ENCODE measurements at places on chromosomes 16 and 17.

DNA sequence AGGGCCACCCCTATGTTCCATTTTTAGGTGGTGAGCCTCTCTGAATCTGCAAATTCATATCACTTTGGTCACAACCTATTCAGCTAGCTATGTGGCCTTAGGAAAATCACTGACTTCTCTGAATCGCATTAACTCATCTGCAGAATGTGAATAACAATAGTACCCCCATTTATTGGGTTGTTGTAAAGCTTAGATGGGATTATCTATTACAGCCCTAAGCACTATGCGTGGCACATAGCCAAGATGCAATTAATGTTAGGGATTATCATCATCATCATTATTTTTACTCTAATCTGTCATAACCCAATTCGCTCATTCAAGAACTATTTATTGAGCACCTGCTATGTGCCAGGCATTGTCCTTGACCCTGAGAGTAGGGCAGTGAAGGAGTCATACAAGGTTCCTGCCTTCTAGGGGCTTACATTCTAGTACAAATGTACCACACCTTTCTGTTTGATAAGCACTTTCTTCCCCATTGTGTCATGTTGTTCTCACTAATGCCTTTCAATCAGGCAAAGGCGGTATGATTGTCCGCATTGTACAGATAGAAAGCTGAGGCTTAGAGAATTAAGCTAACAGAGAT lies 38.5 kb downstream of the CHD9 start:
- DNase-seq: no peak

DNA sequence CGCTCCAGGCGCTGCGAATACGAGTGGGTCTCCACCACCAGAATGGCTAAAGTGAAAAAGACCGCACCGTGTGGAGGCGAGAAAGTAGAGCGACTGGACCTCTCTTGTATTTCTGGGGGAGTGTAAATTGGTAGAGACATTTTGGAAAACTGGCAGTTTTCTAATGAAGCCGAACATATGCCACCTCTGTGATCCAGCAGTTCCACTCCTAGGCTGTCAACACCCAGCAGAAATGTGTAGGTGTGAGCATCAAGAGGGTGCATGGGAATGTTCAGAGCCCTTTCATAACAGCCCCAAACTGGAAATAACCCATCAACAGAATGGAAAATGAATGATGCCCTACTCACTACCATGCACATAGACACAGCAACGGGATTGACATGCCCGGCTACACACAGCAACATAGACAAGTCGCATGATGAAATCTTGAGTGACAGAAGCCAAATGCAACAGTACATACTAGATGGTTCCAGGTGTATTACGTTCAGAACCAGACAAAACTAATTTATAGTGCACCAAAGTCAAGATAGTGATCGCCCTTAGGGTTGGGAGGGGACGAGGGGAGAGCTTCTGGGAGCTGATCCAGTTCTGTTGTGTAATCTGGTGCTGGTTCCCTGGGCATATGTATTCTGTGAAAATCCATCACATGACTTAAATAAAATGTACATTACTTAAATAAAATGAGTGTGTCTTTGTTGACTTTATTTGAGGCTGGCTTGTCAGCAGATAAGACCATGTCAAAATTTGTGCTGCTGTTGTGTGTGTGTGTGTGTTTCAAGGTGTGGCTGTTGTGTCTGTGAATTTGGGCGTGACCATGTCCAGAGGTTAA lies 877 bp upstream of the BCL7C start:
- no peak for DNase-seq

DNA sequence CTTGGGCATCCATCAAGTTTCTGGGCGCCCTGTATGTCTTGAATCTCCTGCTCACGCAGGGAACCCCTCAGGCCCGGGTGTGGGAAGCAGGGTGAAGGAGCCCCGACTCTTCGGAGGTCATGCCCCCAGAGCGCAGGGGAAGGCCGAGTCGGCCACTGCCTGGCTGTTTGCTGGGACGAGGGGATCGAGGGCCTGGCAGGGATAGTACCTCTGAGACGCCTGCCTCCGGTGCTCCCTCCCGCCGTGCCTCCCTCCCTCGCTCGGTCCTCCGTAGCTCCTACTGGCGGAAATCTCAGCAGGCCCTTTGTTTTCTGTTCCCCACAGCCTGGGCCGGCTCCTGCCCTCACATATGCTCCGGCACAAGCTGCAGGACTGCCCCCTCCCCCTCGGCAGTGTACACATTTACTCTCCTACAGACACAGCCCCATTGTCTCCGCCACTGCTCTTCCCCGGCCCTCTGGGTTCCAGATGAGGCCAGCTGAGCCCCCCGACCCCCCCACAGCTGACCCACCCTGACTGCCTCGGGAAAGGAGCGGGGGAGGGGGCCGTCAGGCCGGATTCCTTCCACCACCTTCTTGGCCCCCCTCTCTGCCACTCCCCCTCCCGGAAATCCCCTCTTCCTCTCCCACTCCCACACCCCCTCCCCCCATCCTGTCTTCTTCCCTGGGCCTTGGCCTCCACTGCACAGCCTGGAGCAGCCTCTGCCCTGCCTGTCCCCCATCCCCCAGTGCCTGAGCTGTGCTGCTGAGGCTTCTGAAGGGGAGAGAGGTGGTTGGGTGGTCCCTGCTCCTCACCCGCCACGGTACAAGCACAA lies 1.4 kb downstream of the TRAF4 start:
- DNase-seq: no peak

DNA sequence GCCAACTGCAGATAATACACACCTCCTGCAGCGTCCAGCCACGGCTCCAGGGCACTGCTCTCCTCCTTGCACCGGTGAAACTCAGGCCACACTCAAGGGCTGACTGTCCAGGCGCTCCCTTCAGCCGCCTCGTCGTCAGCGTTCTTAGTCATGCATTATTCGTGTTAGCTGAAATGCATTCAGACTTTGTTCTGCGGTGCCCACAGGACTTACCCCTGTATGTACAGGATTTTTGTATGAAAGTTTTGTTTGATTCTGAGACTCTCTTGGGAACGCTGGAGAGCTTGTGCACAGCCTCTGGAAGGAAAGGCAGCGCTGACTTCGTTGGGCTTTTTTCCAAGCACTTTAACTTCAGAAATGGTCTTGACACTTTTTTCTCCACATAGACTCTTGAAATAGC lies 22.1 kb downstream of the CIBAR2 start:
- no peak for DNase-seq

GRCh38 chr17:59828478-59828760 lies 64.3 kb downstream of the TUBD1 start:
- no peak for DNase-seq

DNA sequence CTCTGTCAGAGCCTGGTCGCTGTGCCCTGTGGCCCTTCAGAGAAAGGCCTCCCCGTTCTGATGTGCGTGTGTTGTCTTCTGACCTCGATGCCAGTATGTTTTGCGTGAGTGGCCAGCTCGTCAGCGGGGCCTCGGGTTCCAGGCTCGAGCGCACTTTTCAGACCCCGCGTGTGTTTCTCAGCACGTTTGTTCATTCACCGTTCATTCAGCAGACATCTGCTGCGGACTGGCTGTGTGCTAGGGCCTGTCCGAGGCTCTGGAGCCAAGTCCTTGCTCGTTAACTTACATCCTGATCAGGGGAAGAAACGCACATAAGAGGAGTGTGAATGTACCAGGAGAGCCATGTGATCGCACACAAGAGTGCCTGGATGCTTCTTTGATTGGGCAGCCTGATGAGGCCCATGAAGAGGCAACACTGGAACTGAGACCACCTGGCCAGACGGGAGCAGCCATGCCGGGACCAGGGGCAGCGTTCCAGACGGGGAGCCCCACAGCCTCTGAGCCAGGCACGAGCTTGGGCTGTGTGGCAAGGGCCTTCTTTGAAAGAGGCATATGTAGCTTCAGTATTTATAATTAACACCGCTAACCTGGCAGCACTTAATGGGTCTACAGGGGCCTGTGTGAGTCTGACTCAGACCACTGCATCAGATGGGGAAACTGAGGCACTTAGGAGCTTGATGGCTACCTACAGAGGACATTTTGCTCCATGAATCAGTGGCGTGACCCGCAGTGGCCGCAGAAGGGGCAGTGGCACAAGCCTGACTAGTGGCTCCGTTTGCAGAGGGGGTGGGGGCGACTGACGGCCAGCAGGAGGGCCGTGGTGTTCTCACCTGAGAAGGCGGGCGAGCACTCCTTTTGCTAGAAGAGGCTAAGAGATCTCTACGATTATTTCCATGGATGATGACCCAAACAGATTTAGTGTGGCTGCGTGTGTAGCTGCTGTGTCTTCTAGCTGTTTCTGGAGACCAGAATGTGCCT lies 187.9 kb upstream of the CHMP6 start:
- no peak for DNase-seq

- no peak for DNase-seq
Observed at GRCh38 chr17:4184811-4185210, 41.8 kb downstream of the CYB5D2 start.

GRCh38 chr16:86431540-86431939 lies 78.8 kb upstream of the FOXF1 start:
- no peak for DNase-seq

DNA sequence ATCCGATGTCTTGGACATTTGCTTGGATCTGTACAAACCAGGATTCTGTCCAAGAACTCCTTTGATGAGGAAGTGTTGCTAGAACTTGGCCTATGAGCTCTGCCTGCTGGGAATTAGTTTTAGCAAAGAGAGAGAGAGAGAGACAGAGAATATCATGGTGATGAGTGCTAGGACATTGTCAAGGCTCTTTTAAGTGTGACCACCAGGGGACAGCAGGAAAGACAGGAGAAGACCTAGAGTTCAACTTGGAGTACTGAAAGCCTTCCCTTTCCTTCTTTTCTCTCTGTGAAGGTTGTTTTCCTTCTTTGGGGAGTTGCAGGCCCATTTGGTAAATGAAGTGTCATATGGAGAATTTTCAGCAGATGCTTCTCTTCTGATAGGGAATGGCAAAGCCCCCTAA lies 389.2 kb upstream of the HSBP1 start:
- DNase-seq: no peak

- DNase-seq: no peak
Observed at GRCh38 chr17:15742051-15742795, 10.1 kb downstream of the TBC1D26 start.

DNA sequence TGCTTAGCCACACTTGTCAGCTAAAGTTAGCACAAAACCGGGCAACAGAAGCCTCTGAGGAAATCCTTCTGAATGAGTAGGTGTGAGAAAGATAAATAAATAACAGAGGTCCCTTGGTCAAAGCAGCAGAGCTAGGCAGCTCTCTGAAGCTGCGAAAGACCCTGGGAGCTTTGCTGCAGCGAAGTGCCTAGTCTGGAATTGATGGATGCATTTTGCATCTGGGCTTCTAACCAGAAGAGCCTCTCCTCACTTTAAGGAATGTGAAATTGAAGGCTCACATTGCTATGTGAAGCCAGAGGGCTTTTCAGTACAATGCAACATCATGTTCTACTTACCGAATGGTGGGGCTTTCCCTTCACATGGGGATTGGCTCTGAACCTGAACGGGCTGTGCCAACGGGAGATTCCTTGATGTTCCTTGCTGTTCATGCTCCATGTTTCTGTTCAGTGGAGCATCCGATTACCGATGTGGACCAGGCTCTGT lies 274.6 kb downstream of the HS3ST3B1 start:
- no peak for DNase-seq

GRCh38 chr16:74460542-74460941 lies 39.3 kb upstream of the CLEC18B start:
- DNase-seq: no peak

DNA sequence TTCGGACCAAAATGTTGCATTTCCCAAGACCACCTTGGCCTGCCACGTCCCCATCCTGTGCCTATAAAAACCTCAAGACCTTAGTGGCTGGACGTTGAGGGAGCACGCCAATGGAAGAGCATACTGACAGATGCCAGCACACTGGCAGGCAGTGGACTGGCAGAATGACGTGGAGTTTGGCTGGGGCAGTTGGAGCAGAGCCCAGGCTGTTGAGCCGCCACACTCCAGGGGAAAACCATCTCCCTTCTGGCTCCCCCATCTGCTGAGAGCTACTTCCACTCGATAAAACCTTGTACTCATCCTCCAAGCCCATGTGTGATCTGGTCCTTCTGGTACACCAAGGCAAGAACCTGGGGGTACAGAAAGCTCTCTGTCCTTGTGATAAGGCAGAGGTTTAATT lies 494.1 kb downstream of the CDH11 start:
- DNase-seq: no peak

GRCh38 chr17:77444984-77445759 lies 304.4 kb downstream of the SEC14L1 start:
- DNase-seq: peak; percentile 86

DNA sequence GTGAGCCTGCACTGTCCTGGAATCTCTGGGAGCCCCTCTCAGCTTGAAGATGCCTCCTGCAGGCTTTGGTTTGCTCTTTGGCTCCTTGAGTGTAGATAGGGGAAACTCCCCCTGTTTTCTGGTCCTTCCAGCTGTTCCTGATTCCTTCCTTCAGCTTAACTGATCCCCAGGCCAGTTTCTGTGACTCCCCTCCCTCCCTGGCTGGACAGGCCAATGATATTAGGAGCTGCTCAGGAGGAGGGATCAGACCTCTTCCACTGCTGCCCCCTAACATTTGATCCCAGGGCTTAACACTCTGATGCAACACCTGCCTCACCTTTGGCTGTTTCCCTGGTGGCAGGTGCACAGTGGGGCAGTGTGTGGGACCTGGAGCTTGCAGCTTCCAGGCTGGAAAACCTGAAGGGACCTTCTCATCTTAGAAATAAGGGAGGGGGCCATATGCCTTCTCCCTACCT lies at the start of gene TAC4:
TAC4 (minus strand) TSS at position 51 of the 455 bp plus-strand sequence. CDS start 52 bp downstream, outside the sequence.
- DNase-seq: no peak

GRCh38 chr16:52552643-52553042 lies 5.7 kb upstream of the TOX3 start:
- no peak for DNase-seq

DNA sequence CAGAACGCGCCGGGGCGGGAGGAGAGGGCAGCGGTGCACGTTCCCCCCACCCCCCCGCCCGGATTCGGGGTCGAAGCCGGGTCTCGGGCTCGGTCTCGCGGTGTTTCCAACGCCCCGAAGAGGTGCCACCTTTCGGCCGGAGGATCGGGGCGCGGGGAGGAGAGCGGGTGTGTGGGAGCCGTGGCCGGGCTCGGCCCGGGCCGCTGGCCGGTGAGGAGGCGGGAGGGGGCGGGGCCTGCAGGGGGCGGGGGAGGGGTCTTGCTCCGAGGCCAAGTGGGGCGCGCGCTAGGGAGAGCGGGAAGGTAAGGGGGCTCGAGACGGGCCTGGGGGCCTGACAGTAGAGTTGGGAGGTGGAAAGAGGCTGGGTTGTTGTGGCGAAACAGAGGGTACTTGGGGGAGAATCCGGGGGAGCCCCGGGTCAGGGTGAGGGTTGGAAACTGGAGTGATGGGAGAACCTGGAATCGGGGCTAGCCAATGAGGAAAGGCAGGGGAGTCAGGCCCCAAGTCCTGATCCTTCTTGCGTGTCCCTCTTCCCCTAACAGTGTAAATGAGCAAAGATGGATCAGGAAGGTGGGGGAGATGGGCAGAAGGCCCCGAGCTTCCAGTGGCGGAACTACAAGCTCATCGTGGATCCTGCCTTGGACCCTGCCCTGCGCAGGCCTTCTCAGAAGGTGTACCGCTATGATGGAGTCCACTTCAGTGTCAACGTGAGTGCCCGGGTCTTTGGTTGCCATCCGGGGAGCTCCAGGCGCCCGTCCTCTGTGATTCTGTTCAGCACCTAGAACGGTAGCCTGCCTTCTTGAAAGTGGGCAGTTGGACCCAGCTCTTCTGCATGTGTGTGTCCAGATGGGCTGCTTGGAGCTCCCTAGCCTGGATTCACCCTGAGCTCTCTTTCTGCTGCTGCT lies 873 bp downstream of the SETD1A start:
- DNase-seq: peak; percentile 48
